Chondrocyte (in vitro differentiated cells): ENCODE measurements at places on chromosomes 5 and 9.

DNA sequence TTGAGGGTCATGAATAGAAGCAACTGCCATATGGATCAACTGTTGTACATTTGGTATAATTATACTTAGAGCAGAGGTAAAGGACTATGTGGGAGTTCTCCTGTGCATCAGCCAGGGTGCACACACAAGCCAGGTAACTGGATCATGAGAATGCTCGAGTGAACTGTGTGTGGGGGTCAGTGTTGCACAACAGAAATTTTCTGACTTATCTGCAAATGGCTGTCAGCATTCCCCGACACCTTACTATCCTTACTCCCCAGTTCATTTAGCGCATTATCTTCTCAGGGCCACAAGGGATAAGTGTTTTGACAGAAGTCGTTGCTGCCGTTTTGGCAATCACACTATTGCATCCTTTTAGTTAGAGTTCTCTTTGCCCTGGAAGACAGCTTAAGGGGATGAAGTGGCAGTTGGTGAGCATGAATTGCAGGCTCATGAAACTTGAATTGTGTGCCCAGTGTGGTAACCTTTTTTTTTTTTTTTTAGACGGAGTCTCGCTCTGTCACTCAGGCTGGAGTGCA, 1.7 kb downstream of the CANX start:
- DNase-seq = no peak

GRCh38 chr5:58924306-58924705, 341.4 kb downstream of the RAB3C start:
- DNase-seq = no peak

DNA sequence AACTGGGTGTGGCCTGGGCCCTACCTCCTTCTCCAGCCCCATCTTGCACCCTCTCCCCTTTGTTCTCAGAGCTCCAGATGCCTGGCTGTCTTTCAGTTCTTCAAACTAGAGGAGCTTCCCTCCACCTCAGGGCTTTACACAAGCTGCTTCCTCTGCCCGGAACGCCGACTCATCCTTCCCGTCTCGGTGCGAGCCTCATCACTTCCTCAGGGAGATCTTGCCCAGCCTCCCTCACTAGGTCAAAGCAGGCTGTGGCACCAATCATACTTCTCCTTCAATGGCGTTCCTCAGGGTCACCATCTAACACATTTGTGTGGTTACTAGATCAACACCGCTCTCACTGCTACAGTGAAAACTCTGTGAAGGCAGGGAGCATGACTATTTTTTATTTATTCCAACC, 56.2 kb upstream of the ZSWIM6 start:
- no peak for DNase-seq

DNA sequence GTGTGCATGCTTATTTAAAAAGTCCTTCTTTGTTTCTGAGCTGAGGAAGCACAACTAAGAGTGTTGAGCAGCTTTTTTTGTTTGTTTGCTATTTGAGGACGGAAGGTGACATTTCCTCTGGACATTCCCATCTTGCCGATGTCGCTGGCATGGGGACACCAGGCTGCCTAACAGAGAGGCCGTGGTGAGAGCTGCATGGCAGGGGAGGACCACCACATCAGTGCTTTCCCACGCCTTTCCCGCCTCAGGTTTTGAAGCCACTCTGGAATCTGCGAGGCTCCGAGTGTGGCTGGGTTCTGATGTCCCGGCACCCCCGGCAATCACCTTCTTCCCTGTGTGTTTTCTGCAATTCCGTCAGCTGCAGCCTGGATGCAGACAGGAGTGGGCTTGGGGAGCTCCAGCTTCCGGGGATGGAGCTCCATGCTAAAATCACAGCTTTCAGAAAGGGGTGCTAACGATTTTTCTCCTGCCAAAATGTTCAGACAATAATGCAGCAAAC, 259.8 kb upstream of the IRX4 start:
- DNase-seq = no peak

DNA sequence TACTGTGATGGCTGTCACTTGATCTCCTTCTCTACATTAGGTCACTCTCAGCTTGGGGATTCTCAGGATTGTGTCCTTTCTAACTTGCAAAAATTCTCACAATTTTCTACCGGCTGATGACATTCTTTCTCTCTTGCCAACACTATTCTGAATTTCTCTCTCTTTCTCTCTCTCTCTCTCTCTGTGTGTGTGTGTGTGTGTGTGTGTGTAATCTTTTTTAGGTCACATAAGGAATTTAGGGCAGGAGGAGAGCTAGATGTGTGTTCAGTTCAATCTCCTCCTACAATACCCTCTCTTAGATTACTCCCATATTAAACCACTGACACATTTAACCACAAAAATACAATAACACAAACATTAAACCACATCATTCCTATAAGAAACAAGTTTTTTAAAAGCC, 242.3 kb upstream of the NREP start:
- no peak for DNase-seq

DNA sequence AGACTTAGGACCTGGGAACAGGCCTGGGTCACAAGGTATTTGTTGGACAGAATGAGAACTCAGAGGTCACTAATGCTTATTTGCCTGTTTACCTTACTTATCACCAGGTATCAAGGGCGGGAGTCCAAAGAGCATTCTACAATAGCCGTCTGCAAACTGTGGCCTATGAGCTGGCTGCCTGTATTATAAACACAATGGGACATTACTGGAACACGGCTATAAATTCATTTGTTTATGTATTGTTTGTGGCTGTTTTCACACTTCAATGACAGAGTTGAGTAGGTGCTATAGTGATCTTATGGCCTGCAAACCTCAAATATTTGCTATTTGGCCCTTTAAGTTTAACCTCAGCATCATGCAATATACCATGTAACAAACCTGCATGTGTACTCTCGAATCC, 76.6 kb upstream of the ASTN2 start:
- no peak for DNase-seq

- no peak for DNase-seq
Measured at GRCh38 chr5:53373451-53374158, 106.8 kb upstream of the FST start.

DNA sequence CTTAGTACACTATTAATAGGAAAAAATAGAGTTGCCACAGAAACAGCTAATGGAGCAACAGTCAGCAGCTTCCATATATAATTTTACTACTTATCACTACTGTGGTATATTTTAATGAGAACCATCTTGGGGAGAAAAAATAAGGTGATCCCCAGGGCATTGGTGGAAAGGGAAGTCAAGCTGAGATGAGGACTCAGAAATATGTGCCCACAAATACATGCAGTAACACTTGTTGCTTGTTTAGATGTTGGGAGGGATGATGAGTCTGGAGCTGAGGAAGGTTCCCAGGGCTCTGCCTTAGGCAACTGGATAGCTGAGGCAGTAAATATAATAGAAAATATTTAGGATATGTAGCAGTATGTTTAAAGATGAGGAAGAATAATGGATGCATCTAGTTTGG, 280.1 kb upstream of the PDE4D start:
- DNase-seq = no peak

- no peak for DNase-seq
Measured at GRCh38 chr9:69221036-69221435, 47.0 kb downstream of the TJP2 start.

GRCh38 chr9:84486663-84487062, 146.1 kb upstream of the SLC28A3 start:
- DNase-seq = no peak

DNA sequence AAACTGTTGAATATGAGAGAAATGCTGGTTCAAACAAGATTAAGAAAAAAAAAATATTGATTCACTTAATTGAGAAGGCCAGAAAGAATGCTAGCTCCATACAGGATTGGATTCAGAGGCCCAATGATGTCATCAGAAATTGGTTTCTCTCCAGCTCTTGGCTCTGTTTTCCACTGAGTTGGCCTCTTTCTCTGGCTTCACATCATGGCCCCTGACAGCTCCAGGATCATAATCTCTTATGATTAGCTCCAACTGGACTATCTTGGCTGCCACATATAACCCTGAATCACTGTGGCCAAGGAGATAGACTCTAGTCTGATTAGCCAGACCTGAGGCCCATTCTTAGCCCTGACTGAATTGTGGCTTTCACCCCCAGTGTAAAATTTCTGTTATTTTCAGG, 244.7 kb upstream of the GRAMD2B start:
- no peak for DNase-seq

DNA sequence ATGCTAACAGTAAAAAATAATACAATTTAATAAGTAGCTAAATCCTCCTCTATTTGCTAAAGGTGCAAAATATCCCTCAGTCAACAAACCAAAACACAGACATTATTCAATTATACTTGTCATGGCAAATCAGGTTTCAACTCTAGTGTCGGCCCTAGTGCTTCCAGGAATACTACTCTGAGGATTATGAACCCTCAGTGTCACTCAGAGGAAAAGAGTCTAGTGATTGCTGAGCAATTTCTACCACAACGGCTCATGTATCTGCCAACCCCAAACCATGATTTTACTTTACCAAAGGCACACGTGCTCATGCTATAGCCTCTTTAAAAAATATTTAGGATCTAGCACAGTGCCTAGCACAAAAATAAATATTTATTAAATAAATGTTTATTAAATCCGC, 21.0 kb downstream of the RICTOR start:
- DNase-seq = no peak

GRCh38 chr5:58484505-58484904, 6.7 kb upstream of the GAPT start:
- DNase-seq = no peak

GRCh38 chr5:74201334-74202081, 439.0 kb downstream of the ENC1 start:
- no peak for DNase-seq

DNA sequence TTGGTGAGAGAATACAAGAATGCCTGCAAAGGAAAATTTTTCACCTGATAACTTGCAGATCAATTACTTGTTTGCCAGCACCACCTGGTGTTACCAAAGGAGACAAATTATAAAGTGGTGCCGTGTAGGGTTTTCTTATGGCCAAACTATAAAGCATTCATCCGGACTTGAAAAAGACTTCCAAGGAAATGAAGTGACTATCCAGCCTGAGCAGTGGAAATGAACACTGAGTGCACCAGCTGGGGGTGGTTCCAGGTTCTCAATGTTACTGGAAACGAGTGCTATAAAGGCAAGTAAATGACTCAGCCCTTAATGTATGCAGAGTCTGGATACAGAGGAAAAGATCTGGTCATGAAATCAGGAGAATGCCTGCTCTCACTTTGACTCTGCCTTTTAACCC, 113.1 kb downstream of the DNAH5 start:
- no peak for DNase-seq

- no peak for DNase-seq
Measured at GRCh38 chr9:14179449-14179848, 134.5 kb downstream of the NFIB start.

DNA sequence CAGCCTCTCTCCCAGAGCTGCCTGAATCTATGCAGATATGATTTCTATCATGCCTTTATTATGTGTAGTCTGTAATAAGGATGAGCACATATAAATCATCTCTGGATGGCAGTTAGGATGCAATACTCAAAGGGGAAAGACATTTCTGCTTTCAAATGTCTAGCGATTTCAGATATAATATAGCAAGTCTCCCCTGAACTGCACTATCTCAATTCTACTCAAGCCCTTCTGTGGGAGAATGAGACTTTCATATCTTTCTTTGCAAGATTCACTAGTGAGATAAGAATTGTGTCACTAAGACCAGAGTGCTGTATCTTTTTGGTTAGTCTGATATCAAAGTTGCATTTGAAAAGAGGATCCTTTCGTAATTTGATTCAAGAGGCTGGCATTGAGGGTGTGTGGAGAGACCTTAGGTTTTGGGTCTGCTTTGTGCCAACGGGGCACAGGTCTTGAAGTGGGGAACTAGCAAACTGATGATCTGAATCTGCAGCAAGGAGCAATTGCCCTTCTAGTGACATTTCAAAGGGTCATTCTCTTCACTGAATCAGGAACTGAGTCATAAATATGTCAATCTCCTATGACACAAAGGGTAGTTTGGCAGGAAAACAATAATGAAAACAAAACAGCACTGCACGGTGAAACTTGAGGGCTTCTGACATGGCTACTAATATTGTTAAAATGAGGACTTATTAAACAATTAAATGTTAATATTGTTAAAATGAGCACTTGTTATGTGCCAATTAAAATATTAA, 305.5 kb upstream of the CLINT1 start:
- DNase-seq = no peak

- no peak for DNase-seq
Measured at GRCh38 chr9:37534412-37534811, 41.8 kb downstream of the FBXO10 start.

- DNase-seq = no peak
Measured at GRCh38 chr5:73299665-73300336, 126.8 kb downstream of the TMEM174 start.

DNA sequence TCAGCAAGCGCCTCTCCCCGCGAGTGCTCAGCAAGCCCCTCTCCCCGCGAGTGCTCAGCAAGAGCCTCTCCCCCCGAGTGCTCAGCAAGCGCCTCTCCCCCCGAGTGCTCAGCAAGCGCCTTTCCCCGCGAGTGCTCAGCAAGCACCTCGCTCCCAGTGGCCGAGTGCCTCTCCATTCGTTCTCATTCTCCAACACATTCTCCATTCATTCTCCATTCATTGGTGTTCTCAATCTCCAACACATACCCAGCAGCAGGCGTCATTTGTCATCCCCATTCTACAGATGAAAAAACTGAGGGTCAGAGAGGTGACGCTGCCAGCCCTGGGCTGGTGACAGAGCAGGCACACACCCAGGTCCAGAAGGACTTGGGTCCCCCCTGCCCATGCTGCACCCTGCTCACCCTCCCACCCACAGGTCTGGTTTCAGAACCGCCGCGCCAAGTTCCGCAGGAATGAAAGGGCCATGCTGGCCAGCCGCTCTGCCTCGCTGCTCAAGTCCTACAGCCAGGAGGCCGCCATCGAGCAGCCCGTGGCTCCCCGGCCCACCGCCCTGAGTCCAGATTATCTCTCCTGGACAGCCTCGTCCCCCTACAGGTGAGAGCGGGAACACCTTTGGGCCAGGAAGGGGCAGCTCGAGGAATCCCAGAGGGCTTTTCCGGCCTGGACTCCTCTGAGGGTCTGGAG, 32.5 kb downstream of the PTGES start:
- no peak for DNase-seq

DNA sequence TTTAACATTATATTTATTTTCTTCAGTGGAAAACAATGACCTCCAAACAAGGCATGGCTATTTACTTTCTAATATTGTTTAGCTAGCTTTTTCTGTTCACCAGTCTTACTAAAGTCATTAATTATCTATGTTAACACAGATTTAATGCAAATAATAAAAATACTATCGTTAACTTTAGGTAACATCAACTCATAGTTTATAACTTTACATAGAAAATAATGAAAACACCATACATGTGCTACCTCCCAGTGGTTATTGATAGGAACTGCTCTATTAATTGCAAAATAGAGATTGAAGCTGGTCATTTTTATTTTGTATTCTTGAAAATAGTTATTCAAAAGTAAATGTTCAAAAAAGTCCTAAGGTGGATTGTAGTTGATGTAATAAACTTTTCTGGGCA, 78.3 kb upstream of the HCN1 start:
- no peak for DNase-seq

DNA sequence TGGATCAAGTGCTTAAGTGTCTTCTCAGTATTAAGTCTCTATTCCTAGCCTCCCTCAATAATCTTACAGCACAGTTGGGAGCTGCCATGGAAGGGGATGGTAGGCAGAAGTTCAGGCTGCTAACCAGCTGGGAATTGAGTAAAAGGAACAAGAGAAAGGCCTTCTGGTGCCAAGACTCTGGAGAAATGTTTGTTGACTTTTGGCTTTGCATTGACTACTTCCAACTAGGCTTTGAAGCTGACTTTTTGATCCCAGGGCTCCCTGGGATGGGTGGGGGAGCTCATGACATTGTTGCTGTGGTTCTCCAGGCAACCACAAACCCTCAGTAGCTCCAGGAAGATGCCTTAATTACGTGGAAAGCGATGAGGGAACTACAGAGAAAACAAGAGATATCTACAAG, 85.2 kb upstream of the HTR4 start:
- no peak for DNase-seq

GRCh38 chr5:98904780-98905179, 24.0 kb downstream of the CHD1 start:
- DNase-seq = no peak
